ENCODE measurements at places on chromosomes 7 and 10. TPM values are rescaled to one million over a fixed set of nuclear protein-coding genes. Genes with fewer than 3 reads are reported as not detected.

- H3K4me3 ChIP-seq = no peak overlapping the region
- H3K27me3 ChIP-seq = no peaks in the 10 kb centered on the region
- H3K27ac ChIP-seq = peak overlapping the region; percentile 34
- no peak for DNase-seq
These were observed 33.9 kb downstream of the DNAJB6 start for GRCh38 chr7:157370742-157371141.

DNA sequence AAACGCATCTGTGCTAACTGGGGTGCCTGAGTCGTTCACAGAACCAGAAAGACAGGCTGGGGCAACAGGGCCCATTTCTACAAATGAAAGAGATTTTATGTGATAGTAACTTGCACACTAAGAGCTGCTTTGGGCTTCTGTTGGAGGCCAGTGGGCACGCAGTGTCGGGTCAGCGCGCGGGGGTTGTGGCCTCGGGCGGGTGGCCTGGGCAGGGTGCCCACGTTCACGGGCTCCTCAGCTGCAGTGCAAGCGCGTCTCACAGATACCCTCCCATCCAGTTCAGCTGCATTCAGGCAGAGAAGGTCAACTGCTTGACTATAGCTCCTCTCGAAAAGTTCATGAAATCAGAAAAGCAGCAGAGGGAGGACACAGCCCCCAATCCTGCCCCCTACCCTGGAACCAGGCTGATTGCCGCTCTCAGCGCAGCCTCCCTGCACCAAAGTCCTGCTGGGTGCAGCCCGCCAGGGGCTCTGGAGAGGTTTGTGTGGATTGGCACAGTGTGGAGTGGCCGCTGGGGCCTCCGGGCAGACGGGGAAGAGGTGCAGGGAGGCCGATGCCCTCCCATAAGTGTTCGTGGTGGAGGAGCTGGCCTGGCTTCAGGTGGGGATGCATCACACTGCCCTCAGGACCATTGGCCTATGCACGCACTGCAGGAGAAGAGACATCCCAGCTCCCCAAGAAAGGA, 582.8 kb downstream of the TCERG1L start:
- no peak overlapping the region for H3K27ac ChIP-seq
- DNase-seq = no peak
- no peak overlapping the region for H3K4me3 ChIP-seq
- H3K27me3 ChIP-seq = no peaks in the 10 kb centered on the region

DNA sequence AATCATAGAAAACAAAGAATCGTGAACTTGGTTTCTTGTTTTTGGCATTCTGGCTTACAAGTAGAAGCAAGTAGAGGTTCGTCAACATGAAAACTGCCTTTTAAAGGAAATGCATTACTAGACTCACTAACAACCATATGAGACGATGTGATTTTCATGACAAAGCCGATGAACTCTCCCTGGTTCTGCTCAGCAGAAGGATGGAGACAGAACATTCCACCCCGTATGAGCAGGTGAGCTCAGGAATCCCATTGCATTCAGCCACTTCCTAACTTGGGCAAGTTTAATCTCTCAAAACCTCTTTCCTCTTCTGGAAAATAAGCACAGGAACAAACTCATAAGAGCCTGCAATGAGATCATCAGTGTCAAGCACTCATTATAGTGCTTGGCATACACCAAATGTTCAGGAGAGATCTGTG, 57.4 kb upstream of the SVIL start:
- peaks cover 38% of the 10 kb centered on the region for H3K4me1 ChIP-seq
- no peak overlapping the region for H3K27ac ChIP-seq
- no peak overlapping the region for H3K4me3 ChIP-seq
- H3K27me3 ChIP-seq = no peaks in the 10 kb centered on the region

DNA sequence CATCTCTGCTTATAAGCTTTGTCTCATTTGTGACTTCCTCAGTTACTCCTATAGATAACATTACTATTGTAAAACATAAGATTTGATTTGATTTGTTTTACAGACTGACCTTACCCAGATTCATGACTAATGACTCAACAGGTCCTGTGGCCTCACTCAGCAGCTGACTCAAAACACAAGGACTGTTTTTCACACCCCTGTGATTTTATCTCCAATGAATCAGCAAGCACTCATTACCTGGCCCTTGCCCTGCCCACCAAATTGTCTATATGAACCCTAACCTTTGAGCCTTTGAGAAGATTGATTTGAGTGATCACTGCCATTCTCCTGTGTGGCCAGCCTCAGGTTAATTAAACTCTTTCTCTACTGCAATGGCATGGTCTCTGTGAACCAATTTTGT, 1064.6 kb upstream of the LRRTM3 start:
- DNase-seq = no peak
- H3K4me3 ChIP-seq = no peak overlapping the region
- H3K27me3 ChIP-seq = no peaks in the 10 kb centered on the region

Gene SNCG
- total RNA-seq = not detected
